ENCODE measurements at places on chromosomes 5 and 9. TPM values are rescaled to one million over a fixed set of nuclear protein-coding genes. Genes with fewer than 3 reads are reported as not detected.
A peak's percentile ranks its signal among the peaks of the same experiment; 100 is the strongest.

DNA sequence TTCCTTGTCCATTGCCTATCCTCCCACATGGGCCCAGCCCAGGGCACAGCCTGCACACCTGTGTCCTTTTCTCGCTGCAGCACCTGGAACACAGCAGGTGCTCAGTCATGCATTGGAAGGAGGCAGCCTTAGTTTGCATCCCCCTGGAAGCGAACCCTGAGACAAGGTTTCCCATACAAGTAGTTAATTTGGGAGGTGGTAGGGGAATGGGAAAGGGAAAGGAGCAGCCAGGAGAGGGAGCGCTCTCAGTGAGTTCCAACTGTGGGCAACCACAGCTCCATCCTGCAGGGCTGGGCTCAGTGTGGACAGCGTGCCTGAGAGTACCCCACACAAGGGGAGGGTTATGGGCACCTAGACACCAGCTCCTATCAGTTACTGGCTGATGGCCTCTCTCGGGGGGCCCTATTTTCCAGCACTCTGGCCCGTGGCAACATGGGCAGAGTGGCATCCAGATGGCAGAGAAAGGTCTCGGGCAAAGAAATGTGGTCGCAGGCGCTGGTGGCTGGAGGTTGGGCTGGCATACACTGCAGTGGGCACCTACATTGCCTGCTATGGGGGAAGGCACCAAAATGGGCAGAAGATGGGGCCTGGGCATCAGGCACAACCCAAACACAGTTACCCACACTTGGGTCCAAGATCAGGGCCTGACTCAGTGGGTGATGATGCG, 50.1 kb downstream of the TSPAN17 start:
- DNase-seq = no peak

SLC36A2 gene
- total RNA-seq = not detected

GRCh38 chr5:14442536-14442935, 139.1 kb upstream of the OTULINL start:
- no peak for DNase-seq

- no peak for DNase-seq
Measured at GRCh38 chr9:134346840-134347583, 20.8 kb downstream of the RXRA start.

DNA sequence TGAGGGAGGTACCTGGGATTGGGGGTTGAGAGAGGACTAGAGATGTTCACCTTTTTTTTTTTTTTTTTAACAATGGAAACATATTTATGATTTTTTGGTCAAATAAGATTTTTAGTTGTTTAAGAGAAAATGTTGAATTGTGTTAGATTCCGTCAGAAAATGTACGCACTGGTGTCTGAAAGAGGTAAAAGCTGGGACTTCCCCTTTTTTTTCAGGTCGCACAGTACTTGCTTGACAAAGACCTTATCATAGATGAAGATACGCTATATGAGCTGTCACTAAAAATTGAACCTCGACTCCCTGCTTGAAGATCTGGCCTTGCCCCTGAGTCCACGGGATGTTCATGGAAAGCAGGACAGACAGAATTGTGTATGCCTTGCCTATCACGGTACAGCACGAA, 7.7 kb upstream of the CKMT2 start:
- no peak for DNase-seq

GRCh38 chr5:141826674-141827073, 51.5 kb downstream of the PCDH1 start:
- DNase-seq = no peak

- no peak for DNase-seq
Measured at GRCh38 chr9:12723409-12724028, 30.3 kb downstream of the TYRP1 start.

DNA sequence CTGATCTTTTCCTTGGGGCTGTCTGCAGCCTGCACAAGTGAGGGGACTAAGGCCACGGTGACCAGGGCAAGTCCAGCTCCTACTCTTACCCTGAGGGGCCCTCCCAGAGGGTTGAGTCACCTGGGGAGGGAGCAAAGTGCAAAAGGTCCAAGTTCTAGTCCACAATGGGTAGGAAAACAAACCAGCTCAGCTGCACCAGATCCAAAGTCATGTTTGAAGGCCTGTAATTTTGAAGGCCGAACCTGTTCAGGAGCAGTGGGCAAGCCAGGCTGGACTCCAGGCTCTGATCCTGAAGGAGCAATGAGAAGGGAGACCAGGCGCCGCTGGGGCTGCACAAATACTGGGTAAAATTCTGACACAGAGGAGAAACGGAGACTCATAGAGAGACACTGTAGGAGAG, 15.8 kb upstream of the TCF7 start:
- no peak for DNase-seq

KIAA0825 gene
- 3.1 TPM for total RNA-seq

DNA sequence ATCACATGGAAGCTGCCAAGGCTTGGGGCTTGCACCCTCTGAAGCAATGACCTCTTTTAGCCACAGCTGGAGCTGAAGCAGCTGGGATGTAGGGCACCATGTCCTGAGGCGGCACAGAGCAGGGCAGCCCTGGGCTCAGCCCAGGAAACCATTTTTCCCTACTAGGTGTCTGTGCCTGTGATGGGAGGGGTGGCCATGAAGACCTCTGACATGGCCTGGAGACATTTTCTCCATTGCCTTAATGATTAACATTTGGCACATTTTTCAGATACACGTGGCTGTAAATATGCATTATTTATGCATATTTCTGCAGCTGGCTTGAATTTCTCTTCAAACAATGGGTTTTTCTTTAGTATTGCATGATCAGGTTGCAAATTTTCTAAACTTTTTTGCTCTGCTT, 81.7 kb downstream of the OSMR start:
- DNase-seq = no peak

DNA sequence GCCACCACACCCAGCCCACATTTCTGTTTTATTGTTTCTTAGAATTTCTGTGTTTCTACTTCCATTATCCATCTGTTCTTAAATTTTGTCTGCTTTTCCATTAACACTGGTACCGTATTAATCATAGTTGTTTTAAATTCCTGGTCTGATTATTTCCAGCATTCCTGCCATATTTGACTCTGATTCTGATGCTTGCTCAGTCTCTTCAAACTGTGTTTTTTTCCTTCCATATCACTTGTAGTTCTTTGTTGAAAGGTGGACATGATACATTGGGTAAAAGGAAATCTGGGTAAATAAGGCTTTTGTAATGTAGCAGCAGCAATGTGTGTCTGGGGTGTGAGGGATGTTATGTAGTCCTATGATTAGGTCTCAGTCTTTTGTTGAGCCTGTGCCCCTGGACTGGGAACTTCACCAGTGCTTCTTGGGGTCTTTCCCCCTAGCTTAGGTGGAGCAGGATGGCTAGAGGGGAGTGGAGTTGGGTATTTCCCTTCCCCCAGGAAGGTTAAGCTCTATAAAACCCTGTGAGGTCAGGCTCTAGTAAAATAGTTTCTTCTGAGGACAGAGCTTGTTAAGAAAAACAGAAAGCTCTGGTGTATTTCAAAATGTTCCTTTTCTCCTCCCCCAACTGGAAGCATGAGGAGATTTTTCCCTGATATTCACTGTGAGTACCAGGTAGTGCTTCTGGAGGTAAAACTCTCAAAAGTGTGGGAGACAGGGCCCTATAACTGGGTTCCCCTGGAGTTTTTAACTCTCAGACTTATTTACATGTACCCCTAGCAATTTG, 10.1 kb upstream of the TMOD1 start:
- no peak for DNase-seq

PCDHGA11 gene
- 2.6 TPM for total RNA-seq

HSPB3 gene
- 0.53 TPM for total RNA-seq

EXD3 gene
- 19.5 TPM for total RNA-seq

GRCh38 chr5:76337953-76338451, 65.1 kb upstream of the IQGAP2 start:
- DNase-seq = no peak

- no peak for DNase-seq
Measured at GRCh38 chr9:109737295-109737694, 42.7 kb upstream of the PALM2AKAP2 start.

GRCh38 chr5:131974956-131975726, 29.7 kb upstream of the MEIKIN start:
- peak; percentile 63 for DNase-seq

GRCh38 chr5:18068826-18069225, 434.6 kb downstream of the TAF11L14 start:
- no peak for DNase-seq

DNA sequence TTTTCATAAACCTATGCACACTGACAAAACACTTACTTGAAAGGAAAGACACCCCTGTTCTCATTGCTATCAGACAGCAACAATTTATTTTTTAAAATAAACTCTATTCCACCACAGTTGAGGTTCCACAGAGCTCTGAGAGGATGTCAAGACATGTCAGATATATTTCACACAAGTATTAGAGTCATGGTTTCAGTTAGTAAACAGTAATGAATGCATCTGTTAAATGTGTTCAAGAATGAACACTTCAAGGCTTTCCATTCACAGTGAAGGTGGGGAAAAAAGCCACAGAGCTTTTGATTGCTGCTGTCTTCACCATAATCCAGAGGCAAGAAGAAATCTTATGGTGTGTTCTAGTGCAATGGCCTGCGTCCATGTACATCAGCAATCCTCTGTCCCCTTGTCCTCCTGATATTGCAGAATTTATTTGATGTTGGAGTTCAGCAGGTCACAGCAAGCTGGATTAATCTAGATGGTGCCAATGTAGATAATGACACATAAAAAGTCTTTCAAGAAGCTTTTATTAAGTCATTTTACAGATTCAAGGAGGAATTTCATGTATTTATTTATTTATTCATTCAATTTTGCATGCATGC, 146.8 kb downstream of the GHR start:
- DNase-seq = no peak

SOHLH1 gene
- total RNA-seq = not detected

GRCh38 chr9:130340011-130340410, 74.5 kb downstream of the HMCN2 start:
- DNase-seq = no peak

- no peak for DNase-seq
Measured at GRCh38 chr5:155831491-155831890, 495.5 kb upstream of the SGCD start.

GRCh38 chr5:32315221-32316014, 2.7 kb upstream of the MTMR12 start:
- DNase-seq = no peak

DNA sequence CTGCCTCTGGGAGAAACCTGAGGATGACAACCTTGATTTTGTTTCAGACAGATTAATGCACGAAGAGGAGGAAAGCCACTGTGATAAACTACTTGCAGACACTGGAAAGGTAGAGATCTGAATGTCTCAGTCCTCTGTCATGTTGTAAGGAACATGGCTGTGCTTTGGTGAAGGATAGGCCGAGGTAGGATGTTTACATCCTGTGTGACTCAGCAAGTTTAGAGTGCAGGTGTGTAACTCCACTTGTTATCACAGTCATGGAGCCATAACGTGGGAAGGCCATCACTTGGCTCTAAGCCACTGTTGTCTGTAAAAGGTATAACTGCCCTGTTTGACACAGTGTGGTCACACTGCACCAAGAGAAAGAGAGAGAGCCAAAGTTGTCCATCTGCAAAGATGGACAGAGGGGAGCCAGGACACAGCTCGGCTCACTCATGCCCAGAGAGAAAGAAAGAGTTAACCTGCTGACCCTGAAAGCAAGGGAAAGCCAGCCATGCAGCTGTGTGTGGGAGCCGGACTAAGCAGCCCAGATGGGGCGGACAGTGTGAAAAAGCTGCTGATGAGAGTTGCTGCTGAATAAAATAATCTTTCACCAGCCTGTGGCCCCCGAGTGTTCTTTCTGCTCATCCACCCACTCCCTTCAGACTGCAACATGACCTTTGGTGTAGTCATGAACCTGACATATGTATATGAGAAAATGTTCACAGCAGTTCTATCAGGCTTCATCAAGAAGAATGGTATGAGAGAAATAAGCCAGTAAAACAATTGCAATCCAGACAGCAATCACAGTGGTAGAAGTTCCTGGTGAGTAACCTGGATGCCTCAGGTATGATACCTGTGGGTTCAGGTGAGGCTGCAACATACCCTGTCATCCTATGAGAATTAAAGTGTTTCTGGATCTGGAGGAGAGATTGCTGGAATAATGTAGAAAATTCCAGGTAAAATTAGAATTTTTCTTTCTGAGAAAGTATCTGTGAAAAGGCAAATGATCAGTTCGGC, 115.9 kb downstream of the TARS1 start:
- DNase-seq = no peak

DNA sequence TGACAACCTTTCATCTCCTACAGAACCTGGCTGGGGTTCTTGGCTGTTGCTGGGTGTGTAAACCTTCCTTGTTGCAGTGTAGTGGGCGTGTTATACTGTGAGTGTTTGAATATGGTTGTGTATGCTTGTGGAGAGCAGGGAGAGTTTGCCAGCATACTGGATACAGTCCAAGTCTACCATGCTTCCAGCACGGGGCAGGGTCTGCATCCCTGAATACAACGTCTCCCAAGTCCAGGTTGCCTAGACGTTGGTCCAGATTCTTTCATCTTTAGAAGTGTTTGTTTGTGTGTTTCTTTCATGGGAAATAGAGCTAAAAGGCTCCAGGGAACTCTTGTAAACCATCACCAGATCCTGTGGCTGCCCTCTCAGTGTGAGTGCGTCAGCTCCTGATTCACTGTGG, 46.4 kb downstream of the SYK start:
- DNase-seq = no peak

- no peak for DNase-seq
Measured at GRCh38 chr5:174872271-174872670, 147.9 kb downstream of the MSX2 start.

CCL21 gene
- total RNA-seq = not detected

GRCh38 chr5:162565-163337, 28.5 kb upstream of the LRRC14B start:
- DNase-seq = no peak

DNA sequence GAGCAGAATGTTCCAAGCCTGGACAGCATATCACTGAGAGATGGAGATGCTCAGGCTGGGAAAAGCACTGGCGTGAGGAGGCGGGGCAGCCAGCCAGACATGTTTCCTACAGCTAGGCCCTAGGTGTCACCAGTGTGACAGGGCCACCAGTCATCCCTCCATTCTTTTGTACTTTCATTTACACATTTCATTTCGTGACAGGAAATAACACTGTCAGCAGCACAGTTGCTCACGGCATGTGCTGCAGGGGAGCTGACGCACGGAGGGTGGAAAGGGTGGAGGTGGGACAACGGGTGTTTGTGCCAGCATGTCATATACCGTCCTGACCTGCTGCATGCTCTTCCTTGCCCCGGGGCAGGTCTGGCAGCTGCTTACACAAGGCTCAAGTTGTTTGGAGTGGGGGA, 14.8 kb upstream of the CEMIP2 start:
- DNase-seq = no peak

IFNA5 gene
- not detected for total RNA-seq

- DNase-seq = no peak
Measured at GRCh38 chr9:120983259-120983837, 56.8 kb upstream of the TRAF1 start.

PCDHGA6 gene
- 0.86 TPM for total RNA-seq

TOR1A gene
- total RNA-seq = 28.5 TPM

APBA1 gene
- total RNA-seq = 6.9 TPM

- DNase-seq = no peak
Measured at GRCh38 chr5:17429353-17429752, 68.7 kb upstream of the TAF11L2 start.

DNA sequence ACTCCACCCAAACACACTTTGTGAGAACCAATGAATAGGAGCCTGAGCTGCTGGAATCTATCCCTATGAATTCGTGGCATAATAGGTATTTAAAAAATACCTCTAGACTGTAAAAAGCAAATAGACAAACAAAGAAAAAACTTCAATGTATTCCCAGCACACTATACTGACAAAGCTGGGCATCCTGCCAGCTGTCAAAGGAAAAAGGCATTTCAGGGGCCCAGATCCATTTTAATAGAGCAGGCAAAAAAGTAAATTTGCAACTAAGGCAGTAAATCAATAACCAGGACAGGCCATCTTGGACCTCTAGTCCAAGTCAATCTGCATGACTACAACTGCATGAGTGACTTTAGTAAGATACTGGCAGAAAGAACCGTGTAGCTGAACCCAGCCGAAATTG, 25.6 kb upstream of the LARP1 start:
- no peak for DNase-seq
